ENCODE measurements at places on chromosomes 6 and 20. TPM values are rescaled to one million over a fixed set of nuclear protein-coding genes. Genes with fewer than 3 reads are reported as not detected.

The TMEM217 gene
- total RNA-seq: 1.2 TPM

The SEMG1 gene
- not detected for total RNA-seq

The SLPI gene
- 3,478 TPM for total RNA-seq

The PTGIS gene
- total RNA-seq: 18.8 TPM

The EFCAB8 gene
- total RNA-seq: 0.29 TPM

The DZANK1 gene
- 3.0 TPM for total RNA-seq

DNA sequence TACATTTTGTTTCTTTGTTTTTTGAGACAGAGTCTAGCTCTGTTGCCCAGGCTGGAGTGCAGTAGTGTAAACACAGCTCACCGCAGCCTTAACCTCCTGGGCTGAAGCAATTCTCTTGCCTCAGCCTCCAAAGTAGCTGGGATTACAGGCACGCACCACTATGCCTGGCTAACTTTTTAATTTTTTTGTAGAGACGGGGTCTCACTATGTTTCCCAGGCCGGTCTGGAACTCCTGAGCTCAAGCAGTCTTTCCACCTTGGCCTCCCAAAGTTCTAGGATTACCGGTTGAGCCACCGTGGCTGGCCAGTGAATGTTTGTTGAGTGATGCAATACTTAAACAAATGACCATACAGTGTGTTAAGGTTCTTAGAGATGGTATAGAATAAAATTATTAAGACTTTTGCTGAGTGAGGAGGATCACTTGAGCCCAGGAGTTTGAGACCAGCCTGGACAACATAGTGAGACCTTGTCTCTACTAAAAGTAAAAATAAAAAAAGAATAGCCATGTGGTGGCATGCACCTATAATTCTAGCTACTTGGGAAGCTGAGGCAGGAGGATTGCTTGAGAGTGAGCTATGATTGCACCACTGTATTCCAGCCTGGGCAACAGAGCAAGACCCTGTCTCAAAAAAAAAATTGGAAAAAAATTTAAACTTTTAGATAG, 13.4 kb downstream of the CEP250 start:
- no peaks in the 10 kb centered on the region for H3K36me3 ChIP-seq
- H3K4me1 ChIP-seq: no peaks in the 10 kb centered on the region
- DNase-seq: no peak
- no peak overlapping the region for H3K4me3 ChIP-seq
- no peak overlapping the region for H3K27ac ChIP-seq

GRCh38 chr6:133992992-133993680, 40.1 kb downstream of the TBPL1 start:
- no peaks in the 10 kb centered on the region for H3K36me3 ChIP-seq
- H3K27ac ChIP-seq: no peak overlapping the region
- DNase-seq: no peak
- H3K4me1 ChIP-seq: peaks cover 5% of the 10 kb centered on the region
- no peak overlapping the region for H3K4me3 ChIP-seq

DNA sequence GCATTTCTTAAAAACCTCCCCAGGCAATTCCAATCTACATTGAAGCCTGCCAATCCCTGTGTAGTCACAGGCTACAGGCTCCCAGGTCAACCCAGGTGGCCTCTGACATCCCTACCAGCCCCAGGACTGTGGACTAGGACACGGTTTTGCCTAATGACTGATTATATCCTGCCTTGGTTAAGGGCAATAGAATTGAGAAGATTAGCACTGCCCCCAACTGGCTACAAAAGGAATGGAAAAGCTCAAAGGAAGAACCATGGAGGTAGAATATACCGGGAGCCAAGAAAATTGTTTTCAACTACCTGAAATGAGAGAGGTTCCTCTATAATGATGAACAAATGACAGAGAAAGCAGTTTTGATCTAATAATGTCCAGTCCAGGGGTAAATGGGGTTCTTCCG, 421.1 kb upstream of the AGPAT4 start:
- no peak overlapping the region for H3K27ac ChIP-seq
- no peaks in the 10 kb centered on the region for H3K36me3 ChIP-seq
- H3K27me3 ChIP-seq: no peaks in the 10 kb centered on the region
- H3K4me1 ChIP-seq: no peaks in the 10 kb centered on the region
- no peak overlapping the region for H3K4me3 ChIP-seq
- no peak for DNase-seq

GRCh38 chr6:110628330-110628729, 151.9 kb upstream of the SLC22A16 start:
- no peaks in the 10 kb centered on the region for H3K4me1 ChIP-seq
- no peak overlapping the region for H3K4me3 ChIP-seq
- peaks cover 5% of the 10 kb centered on the region for H3K36me3 ChIP-seq

DNA sequence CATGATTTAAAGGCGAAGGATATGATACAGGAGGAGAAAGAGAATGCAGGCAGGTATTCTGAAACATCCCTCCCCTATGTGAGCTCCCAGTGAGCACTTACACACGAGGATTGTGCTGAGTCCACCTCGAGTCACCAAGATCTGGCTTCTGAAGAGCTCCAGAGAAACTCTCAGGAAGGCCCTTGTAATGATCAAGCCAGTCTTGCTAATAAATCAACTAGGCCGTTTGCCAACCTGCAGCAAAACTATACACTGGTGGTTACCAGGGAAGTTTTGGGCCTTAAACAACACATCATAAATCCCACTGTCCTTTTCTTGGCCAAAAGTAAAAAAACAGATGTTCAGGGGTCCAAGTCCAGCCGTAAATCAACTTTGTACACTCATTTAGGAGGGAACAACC, 79.2 kb downstream of the STXBP5 start:
- no peaks in the 10 kb centered on the region for H3K27me3 ChIP-seq
- H3K36me3 ChIP-seq: peaks cover 3% of the 10 kb centered on the region
- H3K4me3 ChIP-seq: no peak overlapping the region
- no peak overlapping the region for H3K27ac ChIP-seq
- DNase-seq: no peak
- H3K4me1 ChIP-seq: peaks cover 6% of the 10 kb centered on the region

GRCh38 chr20:20024942-20025341, 7.8 kb downstream of the NAA20 start:
- no peaks in the 10 kb centered on the region for H3K27me3 ChIP-seq
- H3K4me1 ChIP-seq: peaks cover 6% of the 10 kb centered on the region
- DNase-seq: no peak
- no peak overlapping the region for H3K27ac ChIP-seq
- peaks cover 43% of the 10 kb centered on the region for H3K36me3 ChIP-seq

GRCh38 chr6:24836109-24836508, 37.4 kb upstream of the ARMH2 start:
- H3K27ac ChIP-seq: no peak overlapping the region
- peaks cover 17% of the 10 kb centered on the region for H3K36me3 ChIP-seq
- no peak overlapping the region for H3K4me3 ChIP-seq
- DNase-seq: no peak
- H3K27me3 ChIP-seq: no peaks in the 10 kb centered on the region
- no peaks in the 10 kb centered on the region for H3K4me1 ChIP-seq

DNA sequence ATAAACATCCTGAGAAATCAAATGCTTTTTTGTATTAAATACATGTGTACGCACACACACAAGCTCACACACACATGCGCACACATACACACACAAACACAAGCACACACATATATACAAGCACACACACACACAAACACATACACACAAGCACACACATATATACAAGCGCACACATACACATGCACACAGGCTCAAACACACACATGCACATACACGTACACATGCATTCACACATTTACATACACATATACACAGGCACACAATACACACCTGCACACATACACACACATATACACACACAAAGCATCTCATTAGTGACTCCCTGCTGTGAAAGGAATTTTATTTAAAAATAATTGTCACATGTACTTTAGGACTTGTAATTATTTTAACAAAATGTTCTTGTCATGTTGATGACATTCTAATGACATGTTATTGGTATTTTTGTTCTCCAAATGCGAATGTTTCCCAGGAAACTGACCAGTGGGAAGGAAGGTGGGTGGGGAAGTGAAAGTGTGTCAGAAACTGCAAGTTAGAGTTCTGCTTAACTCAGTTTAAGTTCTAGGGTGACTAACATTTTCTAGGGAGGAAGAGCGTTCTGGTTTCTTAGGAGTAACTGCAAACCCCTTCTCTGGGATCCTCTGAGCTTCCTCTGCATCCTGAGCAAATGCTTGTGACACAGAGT, 113.9 kb upstream of the ZNF217 start:
- no peaks in the 10 kb centered on the region for H3K36me3 ChIP-seq
- peak overlapping the region; percentile 59 for H3K27ac ChIP-seq
- H3K27me3 ChIP-seq: no peaks in the 10 kb centered on the region

DNA sequence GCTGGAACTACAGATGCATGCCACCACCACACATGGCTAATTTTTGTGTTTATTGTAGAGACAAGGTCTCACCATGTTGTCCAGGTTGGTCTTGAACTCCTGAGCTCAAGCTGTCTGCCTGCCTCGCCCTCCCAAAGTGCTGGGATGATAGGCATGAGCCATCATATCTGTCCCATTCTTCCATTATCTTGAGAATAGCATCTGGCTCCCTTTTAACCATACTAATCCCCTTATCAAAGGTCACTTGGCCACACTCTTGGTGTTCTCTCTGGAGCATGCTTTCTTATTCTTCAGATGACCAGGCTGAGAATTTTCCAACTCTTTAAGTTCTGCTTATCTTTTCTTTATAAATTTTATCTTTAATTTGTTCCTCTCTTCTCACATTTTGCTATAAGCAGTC, 15.9 kb upstream of the TRERF1 start:
- no peaks in the 10 kb centered on the region for H3K27me3 ChIP-seq
- no peaks in the 10 kb centered on the region for H3K36me3 ChIP-seq
- no peak overlapping the region for H3K4me3 ChIP-seq
- no peaks in the 10 kb centered on the region for H3K4me1 ChIP-seq
- no peak overlapping the region for H3K27ac ChIP-seq
- no peak for DNase-seq

DNA sequence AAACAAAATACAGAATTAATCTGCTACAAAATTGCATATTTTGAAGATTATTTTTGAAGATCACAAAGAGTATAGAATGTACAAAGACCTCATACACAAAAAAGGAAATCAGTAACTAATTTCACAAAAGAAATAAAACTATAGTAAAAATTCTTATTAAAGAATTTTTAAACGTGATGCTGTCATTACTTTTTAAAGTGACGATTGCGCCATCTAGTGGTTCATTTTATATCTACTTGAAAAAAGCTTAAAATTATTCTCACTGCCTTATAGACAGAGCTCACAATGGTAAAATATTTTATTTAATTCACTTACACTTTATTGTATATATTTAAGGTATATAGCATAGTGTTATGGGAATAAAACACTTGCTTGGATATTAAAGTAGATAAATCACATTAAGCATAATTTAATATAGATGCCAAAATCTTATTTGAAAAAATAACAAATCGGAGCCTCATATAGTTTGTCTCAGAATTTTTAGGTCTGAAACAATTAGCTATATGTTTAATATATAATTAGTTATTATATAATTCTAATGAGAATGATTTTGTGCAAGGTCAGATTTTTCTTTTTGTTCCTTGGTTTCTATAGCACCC, 128.8 kb downstream of the PHF3 start:
- no peak for DNase-seq
- H3K4me1 ChIP-seq: no peaks in the 10 kb centered on the region
- no peaks in the 10 kb centered on the region for H3K36me3 ChIP-seq

DNA sequence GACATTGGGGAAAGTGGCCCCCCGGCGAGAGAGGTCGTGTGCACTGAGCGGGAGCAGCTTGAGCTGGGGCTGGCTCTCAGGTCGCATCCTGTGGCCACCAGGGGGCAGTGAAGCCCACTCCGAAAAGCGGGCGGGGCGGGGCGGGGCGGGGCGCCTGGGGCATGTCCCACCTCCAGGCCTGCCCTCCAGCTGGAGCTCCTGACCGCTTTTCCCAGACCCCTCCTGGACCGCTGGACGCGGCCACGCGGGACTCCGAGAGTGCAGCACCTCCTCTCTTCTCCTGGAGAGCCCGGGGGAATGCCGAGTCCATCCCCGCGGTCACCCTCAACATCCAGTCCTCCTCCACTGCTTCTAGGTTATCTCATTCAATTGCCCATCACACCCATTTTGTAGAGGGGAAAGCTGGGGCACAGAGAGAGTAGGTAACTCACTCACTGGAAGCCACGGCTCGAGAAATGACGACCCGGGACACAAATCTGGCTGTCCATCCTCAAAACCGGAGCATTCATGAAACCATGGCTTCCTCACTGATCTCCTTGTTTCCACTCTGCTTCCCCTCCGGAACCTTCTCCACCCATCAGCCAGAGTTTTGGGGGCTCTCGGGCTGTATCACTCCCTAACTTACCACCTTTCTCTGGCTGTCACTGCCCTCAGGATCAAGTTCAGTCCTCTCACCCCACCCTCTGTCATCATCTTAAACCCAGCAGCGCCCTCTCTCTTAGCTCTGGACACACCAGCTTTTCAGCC, 24.1 kb downstream of the COX4I2 start:
- H3K27ac ChIP-seq: peak overlapping the region; percentile 23
- peak; percentile 85 for DNase-seq
- peak overlapping the region; percentile 44 for H3K4me3 ChIP-seq
- H3K27me3 ChIP-seq: no peaks in the 10 kb centered on the region

- no peaks in the 10 kb centered on the region for H3K36me3 ChIP-seq
- H3K27me3 ChIP-seq: no peaks in the 10 kb centered on the region
- no peak overlapping the region for H3K4me3 ChIP-seq
Measured at GRCh38 chr6:167094820-167095637, 27.9 kb upstream of the CCR6 start.

DNA sequence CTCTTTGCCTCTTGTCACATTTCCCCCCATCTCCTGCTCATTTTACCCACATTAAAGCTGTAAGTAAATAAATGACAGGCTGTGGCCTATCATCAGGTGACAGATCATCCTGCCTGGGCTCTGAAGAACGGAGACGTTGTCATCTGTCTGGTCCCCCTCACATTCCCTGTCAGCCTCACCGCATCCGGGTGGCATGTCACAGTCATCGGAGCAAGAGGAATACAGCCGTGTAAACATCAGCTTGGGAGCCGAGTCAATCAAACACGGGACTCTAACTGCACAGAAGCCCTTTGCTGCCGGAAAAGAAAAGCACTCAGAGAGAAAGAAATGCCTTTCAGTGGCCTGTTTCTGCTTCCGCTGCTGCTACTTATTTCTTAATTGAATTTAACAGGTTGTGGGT, 371.9 kb upstream of the ID4 start:
- peak overlapping the region; percentile 41 for H3K27ac ChIP-seq
- no peaks in the 10 kb centered on the region for H3K4me1 ChIP-seq
- H3K27me3 ChIP-seq: no peaks in the 10 kb centered on the region
- no peak for DNase-seq
- no peaks in the 10 kb centered on the region for H3K36me3 ChIP-seq

GRCh38 chr20:17339000-17339399, 112.2 kb downstream of the PCSK2 start:
- no peak overlapping the region for H3K4me3 ChIP-seq
- H3K36me3 ChIP-seq: no peaks in the 10 kb centered on the region
- no peak overlapping the region for H3K27ac ChIP-seq
- no peaks in the 10 kb centered on the region for H3K27me3 ChIP-seq
- no peak for DNase-seq

- H3K4me1 ChIP-seq: no peaks in the 10 kb centered on the region
- no peak overlapping the region for H3K27ac ChIP-seq
- no peak for DNase-seq
- no peaks in the 10 kb centered on the region for H3K36me3 ChIP-seq
- H3K27me3 ChIP-seq: no peaks in the 10 kb centered on the region
- no peak overlapping the region for H3K4me3 ChIP-seq
Measured at GRCh38 chr20:58458342-58459057, 56.7 kb downstream of the APCDD1L start.

All from upper lobe of left lung (tissue), 6 donors.